Right atrium auricular region (tissue), 2 donors: ENCODE measurements at places on chromosomes 12 and 14. TPM values are rescaled to one million over a fixed set of nuclear protein-coding genes. Genes with fewer than 3 reads are reported as not detected.

Gene INHBC
- not detected for total RNA-seq

Gene BHLHE41
- total RNA-seq: 13.4 TPM

Gene MTA1
- total RNA-seq: 51.9 TPM

Gene MYF5
- total RNA-seq: not detected

Gene NDUFB1
- total RNA-seq: 1,040 TPM

Gene PLCZ1
- not detected for total RNA-seq

Gene PMCH
- not detected for total RNA-seq

Gene CCDC38
- not detected for total RNA-seq

Gene ZNF705A
- not detected for total RNA-seq

Gene SYT1
- not detected for total RNA-seq

Gene GPR162
- 7.0 TPM for total RNA-seq

Gene FAM222A
- 23.6 TPM for total RNA-seq

Gene TMEM132C
- total RNA-seq: 10.5 TPM

Gene KCNC2
- not detected for total RNA-seq

DNA sequence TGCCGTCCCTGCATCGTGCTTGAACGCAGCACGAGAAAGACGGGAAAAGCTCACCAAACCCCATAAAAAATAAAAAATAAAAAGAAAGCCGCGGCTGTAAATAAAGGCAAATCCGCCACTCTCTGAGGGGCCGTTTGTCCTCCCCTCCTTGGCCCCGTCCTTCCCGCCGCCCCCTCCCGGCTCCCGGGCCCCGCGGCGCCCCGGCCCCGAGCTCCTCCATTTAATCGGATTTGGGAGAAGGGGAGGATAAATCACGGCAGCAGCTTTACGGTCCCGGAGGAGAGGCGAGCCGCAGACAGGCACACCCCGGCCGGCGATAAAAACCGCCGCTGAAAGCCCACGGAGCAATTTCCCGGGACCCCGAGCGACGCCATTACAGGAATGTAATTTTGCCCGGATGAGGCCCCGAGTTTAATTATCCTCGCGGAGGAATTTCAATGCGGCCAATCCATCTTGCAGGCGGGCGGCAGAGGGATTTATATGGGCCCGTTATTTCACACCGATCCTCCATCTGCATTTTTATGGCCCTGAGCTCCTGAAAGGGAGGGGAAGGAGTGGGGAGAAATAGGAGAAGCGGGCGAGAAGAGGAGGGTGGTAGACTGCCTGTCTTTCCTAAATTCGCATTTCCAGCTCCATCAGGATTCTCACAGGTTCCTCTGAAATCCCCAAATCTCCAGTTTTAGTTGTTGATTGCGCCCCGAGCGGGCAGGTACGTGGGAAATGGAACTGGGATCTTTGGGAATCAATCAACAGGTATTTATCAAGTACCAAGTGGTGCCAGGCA is 1.3 kb upstream of the ATP5MC2 start:
- H3K4me1 ChIP-seq: peaks cover 37% of the 10 kb centered on the region
- DNase-seq: no peak
- peaks cover 13% of the 10 kb centered on the region for H3K36me3 ChIP-seq
- H3K27ac ChIP-seq: peak overlapping the region; percentile 91
- no peaks in the 10 kb centered on the region for H3K27me3 ChIP-seq

DNA sequence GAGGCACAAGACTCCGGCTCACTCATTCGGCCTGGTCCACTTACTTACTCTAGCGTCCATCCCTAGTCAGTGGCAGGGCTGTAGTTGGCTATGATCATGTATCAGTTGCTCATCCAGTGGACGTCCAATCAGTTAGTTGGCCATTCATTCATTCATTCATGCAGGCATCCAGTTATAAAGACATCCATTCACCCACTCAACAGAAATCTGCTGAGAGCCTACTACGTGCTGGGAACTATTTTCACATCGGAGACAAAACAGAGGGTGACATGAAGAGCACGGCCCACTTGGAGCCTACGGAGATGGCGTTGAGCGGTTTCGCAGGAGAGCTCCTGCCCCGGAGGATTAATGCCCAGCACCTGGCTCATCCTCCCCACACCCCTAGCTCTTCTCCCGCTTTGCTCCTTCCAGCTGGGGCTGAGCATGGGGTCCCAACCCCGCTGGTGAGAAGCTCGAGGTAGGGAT is 49.7 kb downstream of the SNAPC1 start:
- peaks cover 7% of the 10 kb centered on the region for H3K4me1 ChIP-seq
- no peak overlapping the region for H3K27ac ChIP-seq
- H3K27me3 ChIP-seq: no peaks in the 10 kb centered on the region
- peak overlapping the region; percentile 45 for H3K4me3 ChIP-seq
- no peaks in the 10 kb centered on the region for H3K36me3 ChIP-seq

DNA sequence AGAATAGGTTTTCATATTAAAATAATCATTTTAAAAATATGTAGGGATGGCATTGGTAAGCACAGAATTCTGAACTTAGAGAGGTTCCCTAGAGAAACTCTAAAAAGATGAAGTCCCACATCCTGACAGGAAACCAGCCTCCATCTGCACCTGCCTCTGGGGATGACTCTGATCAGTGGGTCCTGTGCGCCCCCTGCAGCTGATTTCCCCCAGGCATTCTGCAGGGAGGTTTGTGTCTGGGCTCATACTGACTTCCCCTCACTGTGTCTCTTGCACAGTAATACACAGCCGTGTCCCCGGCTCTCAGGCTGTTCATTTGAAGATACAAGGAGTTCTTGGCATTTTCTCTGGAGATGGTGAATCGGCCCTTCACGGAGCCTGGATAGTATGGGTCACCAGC is 602.9 kb downstream of the TMEM121 start:
- no peak overlapping the region for H3K4me3 ChIP-seq
- no peaks in the 10 kb centered on the region for H3K27me3 ChIP-seq
- H3K27ac ChIP-seq: no peak overlapping the region
- no peaks in the 10 kb centered on the region for H3K4me1 ChIP-seq
- no peak for DNase-seq

DNA sequence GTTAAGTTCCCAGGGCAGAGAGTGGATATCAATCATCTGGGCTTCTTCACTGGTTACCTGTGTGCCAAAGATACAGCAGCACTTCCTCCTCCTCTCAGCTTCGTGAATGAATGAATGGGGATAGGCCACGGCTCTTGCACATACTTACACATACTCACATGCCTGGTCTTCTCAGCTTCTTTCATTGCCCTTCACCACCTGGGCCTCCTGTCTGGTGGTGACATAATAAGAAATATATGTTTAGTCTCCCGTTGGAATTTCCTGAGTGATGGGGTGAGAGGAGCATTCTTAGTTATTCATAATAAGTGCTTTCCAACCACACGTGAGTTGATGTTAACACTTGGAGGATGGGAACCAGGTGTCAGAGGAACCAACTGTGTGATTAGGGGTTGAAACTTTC is 268.1 kb upstream of the RMST start:
- H3K36me3 ChIP-seq: no peaks in the 10 kb centered on the region
- no peak for DNase-seq
- no peak overlapping the region for H3K27ac ChIP-seq

DNA sequence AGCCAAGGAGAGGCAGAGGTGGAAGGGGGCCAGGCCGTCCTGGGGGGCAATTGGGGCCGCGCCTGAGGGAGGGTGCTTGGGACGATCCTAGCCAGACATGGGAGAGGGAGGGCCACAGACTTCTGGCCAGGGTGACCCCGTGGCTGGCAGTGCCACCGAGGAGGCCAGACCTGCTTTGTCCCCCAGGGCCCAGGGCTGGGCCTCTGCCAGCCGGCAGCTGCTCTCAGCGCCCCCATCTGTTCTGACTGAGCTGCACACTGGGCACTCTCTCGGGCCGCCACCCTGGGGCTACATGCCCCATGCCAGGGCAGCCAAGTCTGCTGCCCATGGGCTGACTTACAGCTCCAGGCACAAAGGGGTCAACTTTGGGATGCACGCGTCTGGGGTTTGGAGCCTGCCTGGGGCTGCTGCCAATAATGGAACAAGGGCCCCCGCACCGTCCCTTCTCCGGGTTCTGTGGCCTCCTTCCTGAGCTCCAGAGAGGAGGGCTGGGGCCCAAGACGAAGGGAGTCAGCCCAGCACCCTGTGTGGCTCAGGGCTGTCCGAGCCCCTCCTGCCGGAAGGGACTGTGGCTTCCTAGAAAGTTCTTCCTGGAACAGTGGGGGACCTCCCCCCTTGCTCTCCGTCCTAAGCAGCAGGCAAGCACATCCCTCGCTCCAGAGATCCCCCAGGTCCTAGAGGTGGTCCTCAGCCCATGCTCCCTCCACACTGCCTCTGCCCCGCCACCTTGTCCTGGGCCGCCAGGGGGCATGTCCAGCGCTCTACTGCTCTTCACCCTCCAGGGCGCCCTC is 1.1 kb downstream of the ADSS1 start:
- no peaks in the 10 kb centered on the region for H3K27me3 ChIP-seq
- peak overlapping the region; percentile 89 for H3K27ac ChIP-seq
- H3K4me3 ChIP-seq: peak overlapping the region; percentile 75
- H3K4me1 ChIP-seq: peaks cover 3% of the 10 kb centered on the region
- no peak for DNase-seq

DNA sequence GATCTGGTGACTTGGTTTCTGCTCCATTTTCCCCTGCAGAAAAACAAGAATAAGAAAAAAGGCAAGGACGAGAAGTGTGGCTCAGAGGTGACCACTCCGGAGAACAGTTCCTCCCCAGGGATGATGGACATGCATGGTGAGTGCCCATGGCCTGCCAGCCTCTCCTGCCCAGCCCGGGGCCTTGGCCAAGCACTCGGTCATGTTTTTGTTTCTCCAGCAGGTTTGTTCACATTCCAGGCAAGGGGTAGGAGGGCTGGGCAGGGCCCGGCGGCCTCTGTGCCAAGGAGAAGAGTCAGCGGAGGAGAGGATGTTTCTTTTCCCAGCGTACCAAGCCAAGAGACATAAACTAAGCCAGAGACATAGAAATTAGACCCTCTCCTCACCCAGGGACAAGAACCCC is 13.6 kb downstream of the BCL7A start:
- H3K4me3 ChIP-seq: no peak overlapping the region
- H3K36me3 ChIP-seq: peaks cover 45% of the 10 kb centered on the region
- no peak for DNase-seq

DNA sequence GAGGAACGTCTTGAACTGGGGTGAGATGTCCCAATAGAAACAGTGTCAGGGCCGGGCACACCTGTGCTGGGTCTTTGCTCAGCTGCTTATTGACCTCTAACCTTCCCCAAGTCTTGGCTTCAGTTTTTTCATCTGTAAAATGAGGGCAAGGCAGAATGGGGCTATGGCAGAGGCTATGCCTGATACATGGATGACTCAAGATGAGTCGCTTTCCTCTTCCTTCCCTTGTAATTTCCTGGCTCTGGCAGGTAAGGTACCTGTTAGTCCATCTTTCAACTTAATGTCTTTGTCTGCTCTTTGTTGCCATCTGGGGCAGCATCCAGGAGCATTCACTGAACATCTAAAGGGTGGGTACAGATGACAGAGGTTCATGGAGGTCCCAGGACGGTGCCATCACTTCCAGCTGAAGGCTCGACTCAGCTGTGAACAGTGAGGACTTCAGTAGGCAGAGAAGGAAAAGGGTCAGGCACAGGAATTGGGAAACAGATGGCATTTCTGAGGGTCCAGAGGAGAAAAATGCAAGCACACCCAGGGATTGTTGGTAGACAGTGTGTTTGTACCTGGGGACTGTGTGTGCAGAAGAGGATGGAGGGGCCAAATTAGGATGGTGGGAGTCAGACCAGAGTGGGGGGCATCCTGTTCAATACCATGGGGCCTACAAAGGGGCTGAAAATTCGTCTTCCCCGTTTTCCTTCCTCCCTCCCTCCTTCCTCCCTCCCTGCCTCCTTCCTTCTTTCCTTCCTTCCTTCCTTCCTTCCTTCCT is 268.3 kb downstream of the VRK1 start:
- H3K27ac ChIP-seq: no peak overlapping the region
- H3K4me1 ChIP-seq: no peaks in the 10 kb centered on the region
- H3K36me3 ChIP-seq: no peaks in the 10 kb centered on the region
- no peaks in the 10 kb centered on the region for H3K27me3 ChIP-seq
- DNase-seq: no peak

- H3K4me1 ChIP-seq: no peaks in the 10 kb centered on the region
- DNase-seq: no peak
- H3K36me3 ChIP-seq: no peaks in the 10 kb centered on the region
These were observed 167.1 kb upstream of the NOS1 start for GRCh38 chr12:117528538-117528937.

DNA sequence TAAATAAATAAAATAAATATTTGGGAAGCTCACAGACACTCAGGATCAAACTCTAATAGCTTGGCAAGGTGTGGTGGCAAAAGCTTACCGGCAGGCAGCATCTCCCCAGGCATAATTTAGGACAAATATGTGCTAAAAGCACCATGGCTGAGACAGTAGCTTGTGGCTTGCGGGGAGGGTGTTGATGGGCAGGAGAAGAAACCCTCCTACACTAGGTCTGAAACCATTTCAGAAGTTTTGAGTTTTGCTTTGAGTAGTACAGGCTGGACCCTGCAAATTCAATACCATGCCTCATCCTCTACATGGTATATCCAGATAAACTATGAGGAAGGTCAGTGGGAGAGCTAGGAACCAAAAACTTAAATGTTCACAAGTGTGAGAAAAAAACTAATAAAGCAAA is 33.1 kb downstream of the MAP3K9 start:
- no peak overlapping the region for H3K27ac ChIP-seq
- H3K36me3 ChIP-seq: no peaks in the 10 kb centered on the region
- H3K27me3 ChIP-seq: no peaks in the 10 kb centered on the region
- H3K4me1 ChIP-seq: no peaks in the 10 kb centered on the region

DNA sequence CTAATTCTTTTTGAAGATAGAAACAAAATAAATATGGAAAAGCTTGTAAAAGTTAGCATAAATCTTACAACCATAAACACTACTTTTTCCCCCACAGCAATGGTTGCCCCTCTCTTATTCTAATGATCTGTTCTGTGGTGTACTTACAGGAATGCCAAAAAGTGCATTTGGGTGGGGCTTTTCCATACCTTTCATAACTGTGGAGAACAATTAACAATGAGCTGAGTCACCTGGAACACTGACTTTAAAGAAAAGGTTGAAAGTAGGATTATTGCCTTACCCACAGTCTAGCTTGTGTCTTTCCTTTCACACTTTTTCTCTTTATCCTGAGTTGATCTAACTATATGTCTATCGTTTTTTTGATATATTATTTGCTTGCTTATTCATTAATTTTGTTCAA is 86.9 kb downstream of the TPH2 start:
- H3K27me3 ChIP-seq: no peaks in the 10 kb centered on the region
- H3K4me1 ChIP-seq: no peaks in the 10 kb centered on the region
- H3K4me3 ChIP-seq: no peak overlapping the region
- DNase-seq: no peak
